ENCODE measurements at places on chromosomes 12 and 14.

DNA sequence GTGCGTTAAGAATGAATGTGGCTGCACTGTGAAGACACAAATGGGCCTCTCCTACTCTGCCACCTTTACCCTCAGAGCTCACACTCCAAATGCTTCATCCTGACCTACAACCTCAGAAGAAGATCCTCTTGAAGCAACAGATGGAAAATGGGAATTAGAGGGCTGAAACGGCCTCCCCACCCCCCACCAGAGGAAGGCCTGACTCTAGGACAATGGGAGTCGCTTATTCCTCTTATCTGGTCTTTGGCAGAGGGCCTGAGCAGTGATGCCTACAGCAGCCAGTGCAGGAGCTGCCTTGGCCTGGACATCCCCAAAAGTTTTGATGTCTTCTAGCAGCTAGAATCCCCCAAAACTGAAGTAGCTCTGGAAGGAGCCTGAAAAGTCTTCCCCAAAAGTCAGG lies 29.2 kb downstream of the BTBD7 start:
- no peak for DNase-seq

DNA sequence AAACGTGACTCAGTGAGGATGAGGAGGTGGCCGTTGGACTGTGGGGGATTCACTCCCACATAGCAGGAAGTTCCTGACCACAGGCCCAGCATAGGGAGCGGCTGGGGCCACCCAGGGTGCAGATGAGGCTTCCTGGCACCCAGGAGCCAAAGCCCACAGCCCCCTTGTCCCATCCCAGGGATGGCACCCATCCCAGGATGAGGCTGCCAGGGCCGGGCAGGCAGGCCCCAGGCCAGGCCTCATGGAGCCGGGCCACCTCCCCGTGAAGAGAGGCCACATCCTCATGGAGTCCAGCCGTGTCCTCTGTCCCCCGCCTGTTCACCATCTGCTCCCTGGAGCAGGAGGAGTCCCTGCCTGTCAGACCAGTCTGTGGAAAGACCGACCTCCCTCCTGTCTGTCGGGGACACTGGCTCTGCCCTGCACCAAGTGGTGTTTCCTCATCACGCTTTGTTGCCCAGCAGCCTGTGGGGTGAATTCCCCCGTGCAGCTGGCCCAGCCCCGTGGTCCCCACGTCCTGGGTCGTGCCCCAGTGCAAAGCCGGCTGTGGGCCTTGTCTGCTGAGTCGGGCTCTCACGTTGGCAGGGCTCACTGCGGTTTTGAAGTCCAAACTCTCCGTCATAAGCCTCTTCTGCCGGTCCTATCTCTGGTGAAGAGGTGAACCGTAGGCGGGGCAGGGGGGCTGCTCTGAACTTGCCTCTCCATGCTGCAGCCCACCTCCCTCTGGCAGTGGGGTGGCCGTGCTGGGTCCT lies 24.5 kb downstream of the MMP17 start:
- no peak for DNase-seq

- DNase-seq: no peak
Observed at GRCh38 chr14:49754570-49755097, 13.3 kb upstream of the KLHDC2 start.

DNA sequence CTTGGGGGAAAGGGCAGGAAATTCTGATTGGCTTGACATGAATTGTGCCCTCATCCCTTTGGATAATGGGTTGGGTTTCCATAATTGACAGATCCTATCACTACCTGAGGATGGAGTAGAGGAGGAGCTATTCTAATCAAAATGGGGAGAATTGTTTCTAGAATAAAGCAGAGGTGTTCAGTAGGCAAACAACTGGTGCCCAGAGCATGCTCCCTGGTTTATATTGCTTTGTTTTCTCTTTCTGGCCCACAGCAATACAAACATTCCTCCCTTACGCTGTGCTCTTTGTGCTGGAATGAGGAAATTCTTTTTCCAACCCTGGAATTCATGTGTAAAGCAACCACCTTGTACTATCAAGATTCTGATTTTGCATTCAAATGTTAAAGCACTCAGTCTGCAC lies 147.4 kb downstream of the RASSF9 start:
- DNase-seq: no peak

- DNase-seq: no peak
Observed at GRCh38 chr14:103078860-103079587, 5.0 kb upstream of the LBHD2 start.

DNA sequence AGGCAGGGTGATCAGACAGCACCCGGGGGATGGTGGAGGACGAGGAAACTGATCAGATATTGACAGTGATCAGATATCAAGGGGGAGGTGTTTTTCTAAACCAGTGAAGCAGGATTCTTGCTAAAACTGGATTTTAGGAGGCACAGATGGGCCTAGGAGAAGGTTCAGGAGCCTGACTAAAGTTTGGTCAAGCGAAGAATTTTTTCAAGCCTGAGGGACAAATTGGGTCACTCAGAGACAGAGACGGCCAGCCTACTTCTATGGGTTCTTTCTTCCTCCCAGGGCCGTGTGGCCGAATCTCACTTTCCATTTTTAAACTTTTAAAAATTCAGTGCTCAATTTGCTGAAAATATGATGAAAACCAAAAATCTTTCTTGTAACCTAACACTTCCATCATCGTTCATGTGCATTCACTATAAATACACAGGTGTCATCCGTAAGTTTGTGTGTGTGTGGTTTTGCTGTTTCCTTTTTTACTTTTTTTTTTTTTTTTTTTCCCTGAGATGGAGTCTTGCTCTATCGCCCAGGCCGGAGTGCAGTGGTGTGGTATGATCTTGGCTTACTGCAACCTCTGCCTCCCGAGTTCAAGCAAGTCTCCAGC lies 68.5 kb downstream of the RIN3 start:
- DNase-seq: no peak

GRCh38 chr12:92740411-92740810 lies 37.6 kb downstream of the PLEKHG7 start:
- no peak for DNase-seq

GRCh38 chr12:28563286-28563685 lies 373.0 kb downstream of the CCDC91 start:
- no peak for DNase-seq

DNA sequence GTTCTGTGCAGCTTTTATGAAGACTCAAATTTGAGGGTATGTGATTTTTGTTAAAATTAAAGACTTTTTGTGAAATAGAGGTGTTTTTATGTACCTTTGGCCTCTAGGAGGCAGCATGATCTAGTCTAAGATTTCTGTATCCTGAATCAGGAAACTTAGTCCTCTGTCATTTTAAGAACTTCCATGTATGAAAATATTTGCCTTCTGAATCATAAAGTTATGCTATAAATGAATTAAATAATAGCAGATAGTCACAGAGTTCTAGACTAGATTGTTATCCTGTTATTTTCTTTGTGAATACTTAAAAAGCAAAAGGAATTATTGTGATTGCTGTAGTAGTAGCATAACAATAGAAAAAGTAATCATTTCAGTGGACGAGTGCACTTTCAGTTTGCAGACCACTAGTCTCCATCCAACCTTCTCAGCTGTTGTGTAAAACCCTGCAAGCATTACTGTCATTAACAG lies 56.3 kb downstream of the FGD4 start:
- peak; percentile 16 for DNase-seq

- DNase-seq: no peak
Observed at GRCh38 chr12:50188241-50188781, 21.1 kb upstream of the CERS5 start.

- DNase-seq: no peak
Observed at GRCh38 chr12:18387706-18388105, 126.4 kb downstream of the PIK3C2G start.

- DNase-seq: no peak
Observed at GRCh38 chr14:77603654-77604255, 12.7 kb downstream of the SPTLC2 start.

- no peak for DNase-seq
Observed at GRCh38 chr12:5043589-5044419, at the start of gene KCNA5. KCNA5 (plus strand) TSS chr12:5043879; CDS start chr12:5044148, 269 bp downstream.

DNA sequence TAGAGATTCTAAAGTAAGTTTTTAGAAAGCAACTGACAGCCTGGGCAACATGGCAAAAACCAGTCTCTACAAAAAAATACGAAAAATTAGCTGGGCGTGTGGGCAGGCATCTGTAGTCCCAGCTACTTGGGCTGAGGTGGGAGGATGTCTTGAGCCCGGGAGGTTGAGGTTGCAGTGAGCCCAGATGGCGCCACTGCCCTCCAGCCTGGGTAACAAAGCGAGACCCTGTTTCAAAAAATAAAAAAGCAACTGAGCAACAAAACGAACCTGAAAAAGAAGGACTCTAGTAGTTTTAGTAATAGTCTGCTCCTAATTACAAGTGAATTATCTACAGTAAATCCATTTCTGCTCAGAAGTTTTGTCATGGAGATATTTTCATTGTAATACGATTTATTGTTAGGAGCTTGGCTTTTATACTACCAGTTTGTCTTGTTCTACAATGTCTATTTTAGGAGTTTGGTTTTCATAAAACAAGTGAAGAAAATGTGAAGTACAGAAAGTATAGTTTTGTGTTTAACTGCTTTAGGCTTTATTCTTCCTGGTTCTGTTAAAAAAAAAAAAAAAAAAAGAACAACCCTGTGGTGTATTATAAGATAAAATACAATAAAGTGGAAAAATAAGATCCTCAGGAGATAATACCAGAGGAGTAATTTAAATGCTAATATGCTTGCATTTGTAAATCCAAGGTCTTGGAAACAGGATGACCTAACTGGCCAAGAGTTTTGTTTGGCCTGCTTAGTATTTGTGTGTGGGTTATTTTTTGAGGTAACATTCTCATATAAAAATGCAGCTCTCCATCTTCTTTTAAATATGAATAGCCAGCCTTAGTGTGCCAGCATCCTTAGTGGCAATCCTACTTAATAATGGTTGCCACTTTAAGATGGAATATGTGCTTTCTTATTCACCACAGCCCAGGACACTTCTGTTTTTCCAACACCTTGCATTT lies 2.8 kb downstream of the TMX1 start:
- DNase-seq: no peak

GRCh38 chr12:76745343-76745742 lies 18.6 kb upstream of the ZDHHC17 start:
- DNase-seq: no peak

GRCh38 chr14:73372529-73372928 lies 85.8 kb downstream of the NUMB start:
- DNase-seq: no peak

DNA sequence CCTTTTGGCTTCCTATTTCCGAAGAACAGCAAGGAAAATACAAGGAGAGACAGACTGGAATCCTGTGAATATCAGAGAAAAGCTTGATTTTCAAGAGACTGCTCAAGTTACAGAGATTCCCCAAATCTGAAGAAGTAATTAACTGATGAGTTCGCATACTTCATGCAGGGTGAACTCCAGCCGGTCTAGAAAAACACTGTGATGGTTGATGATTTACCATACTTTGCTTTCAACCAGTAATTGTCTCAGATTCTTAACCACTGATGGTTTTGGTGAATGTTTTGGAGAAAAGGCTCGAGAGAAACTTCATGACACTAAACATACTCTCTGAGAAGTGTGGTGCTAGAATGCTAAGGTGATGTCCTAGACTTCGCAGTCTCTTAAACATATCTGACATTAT lies 4.4 kb upstream of the PLXNC1 start:
- DNase-seq: no peak

DNA sequence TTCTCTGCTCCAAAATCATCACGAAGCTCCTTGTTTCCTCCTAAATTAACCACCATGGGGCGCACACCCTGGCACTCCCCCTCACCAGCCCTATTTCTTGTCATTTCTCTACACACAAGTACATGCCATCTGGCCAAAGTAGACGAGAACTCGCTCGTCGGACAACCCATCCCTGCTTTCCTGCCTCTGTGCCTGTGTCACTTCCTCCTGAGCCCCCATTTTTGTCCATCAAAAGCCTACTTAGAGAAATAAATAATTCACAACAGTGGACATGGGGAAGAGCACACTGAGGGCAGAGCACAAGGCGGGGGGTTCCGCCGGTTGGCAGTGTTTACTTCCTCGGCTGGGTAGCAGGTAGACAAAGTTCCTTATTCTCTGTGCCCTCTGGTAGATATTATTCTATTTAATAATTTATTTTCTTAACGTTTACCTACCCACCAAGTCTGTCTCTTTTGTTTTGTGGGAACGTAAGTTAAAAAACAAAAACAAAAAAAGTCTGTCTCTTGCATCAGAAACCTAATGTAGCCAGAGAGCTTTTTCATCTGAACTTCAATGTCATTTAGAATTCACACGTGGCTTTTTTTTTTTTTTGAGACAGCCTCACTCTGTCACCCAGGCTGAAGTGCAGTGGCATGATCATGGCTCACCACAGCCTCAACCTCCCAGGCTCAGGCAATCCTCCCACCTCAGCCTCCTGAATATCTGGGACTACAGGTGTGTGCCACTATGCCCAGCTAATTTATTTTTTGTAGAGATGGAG lies 6.0 kb downstream of the VPS37B start:
- DNase-seq: no peak

GRCh38 chr14:103206836-103207387 lies 83.7 kb downstream of the TNFAIP2 start:
- no peak for DNase-seq

DNA sequence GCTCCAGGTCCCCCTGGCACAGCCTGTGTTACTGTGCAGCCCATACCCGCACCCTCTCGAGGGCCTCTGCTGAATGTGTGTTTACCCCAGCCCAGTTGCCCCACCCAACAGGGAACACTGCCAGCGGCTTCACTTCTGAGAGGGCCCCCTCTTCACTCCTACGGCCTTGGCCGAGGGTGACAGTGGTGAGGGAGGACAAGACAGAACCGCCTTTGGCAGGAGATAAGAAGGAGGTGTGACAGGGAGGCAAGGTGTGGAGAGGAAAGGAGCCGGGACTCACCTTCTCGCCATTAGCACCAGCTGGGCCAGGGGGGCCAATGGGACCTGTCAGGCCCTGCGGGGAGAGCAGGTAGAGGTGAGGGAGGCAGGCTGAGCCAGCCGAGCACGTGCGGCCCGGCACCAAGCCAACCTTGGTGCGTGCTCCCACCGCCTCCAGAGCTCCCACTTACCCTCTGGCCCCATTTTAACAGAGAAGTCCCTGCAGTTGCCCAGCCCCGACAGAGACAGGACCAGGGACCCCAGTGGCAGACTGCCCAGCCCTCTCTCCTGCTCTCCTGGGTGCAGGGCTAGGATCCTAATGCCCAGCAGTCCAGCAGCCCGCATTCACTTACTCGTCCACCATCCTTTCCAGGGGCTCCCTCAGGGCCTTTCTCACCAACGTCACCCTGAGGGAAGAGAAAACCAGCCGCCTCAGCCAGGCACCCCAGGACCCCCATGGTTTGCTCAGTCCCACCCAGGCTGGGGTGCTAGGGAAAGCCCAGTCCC lies 18.3 kb downstream of the TMEM106C start:
- DNase-seq: no peak

GRCh38 chr14:53882684-53883083 lies 73.9 kb downstream of the BMP4 start:
- DNase-seq: no peak

- DNase-seq: no peak
Observed at GRCh38 chr12:22625762-22626294, 857 bp downstream of the ETNK1 start.

DNA sequence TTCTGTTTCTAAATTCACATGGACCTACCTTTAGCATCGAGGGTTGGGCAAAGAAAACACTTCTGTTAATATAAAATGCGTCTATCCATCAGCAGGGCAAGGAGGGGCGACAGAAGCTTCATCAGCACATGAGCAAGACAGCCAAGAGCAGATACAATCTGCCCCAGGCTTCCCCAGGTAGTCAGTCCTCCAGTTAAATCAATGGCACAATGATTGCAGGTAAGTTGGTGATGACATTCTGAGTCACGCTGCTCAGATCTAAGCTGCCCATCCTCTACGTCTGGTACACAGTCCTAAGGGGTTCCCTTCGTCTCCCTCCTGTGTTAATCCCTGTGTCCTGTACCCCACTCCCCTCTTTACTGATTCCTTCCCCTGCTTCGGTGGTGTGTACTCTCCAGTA lies 38.8 kb downstream of the MAP3K9 start:
- DNase-seq: no peak

GRCh38 chr12:47359310-47360092 lies 279.7 kb upstream of the AMIGO2 start:
- no peak for DNase-seq

- no peak for DNase-seq
Observed at GRCh38 chr12:1864867-1865266, 44.5 kb downstream of the LRTM2 start.
